ENCODE measurements at places on chromosomes 2 and 18.
A peak's percentile ranks its signal among the peaks of the same experiment; 100 is the strongest.

GRCh38 chr18:72848503-72849237 is 19.1 kb downstream of the NETO1 start:
- DNase-seq = no peak

DNA sequence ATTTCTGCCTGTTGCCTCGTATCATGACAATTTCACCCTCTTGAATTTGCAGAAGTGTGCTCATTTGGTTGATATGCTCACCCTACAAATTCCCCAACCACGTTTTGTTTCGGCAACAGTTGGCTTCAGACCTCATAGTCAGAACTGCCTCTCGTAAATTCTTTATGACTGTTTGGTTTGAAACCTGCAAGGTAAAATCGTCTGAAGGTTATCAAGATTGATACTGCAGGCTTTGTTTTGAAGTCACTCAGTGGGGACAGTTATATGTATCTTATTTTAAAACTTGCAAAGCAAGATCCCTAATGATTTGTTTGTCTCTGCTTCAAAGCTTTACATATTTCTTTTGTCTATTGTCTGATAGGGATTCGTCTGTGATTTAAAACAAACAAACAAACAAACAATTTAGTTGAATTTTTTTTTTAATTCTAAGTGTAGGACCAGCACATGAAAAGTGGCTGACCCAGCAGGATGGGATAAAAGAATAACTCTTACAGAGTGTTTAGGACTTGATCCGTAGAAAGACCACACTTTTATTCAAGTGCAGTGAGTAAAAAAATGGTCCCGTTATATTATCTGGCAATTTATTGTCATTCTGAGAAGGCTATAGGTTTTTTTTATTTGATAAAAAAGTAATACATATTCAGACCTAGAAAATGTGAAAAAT is 45.7 kb upstream of the MYCN start:
- DNase-seq = no peak

DNA sequence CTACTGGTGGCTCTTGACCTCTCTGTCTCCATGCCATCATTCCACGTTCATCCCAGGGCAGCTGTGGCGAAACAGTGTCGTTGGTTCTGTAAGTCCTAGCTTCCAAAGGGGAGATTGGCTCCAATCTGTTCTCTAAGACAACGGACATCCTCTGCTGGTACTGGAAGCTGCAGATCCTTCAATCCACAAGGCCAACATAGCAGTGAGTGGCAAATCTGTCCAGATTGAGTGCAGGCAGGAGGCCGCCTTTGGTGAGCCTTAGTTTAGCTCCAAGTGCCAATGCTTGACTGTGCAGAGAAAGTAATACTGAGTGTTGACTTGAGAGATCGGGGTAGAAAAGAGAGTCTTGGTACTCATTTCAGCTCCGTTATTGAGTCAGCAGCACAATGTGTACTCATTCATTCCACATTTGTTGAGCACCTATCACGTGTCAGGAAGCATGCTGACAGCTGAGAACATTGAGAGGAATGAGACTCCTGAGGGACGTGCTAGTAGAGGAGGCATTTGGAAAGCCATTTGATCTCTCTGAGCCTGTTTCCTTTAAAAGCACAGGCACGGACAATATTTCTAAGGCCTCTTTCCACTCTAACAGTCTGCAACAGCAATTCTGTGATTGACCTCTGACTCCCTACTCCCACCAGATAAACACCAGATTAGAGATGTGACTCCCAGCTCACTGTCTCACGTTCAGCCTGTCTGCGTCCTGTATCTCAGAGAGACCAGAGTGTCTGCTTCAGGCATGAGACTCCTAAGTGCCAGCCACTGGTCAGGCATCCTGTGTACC is 306.0 kb downstream of the CLIP4 start:
- DNase-seq = no peak

DNA sequence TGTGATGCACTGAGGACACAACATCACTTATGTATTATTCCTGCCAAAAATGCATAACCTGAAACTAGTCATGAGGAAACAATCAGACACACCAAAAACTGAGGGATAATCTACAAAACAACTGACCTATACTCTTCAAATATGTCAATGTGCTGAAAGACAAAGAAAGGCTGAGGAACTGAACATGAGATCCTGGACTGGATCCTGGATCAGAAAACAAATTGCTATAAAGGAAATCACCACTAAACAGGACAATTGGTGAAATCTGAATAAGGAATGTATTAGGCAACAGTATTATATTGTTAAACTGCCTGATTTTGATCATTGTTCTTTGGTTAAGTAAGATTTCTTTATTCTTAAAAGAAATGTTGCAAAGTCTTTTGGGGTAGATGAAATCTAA is 28.8 kb downstream of the CUL3 start:
- DNase-seq = no peak

GRCh38 chr2:168369031-168369430 is 87.0 kb upstream of the CERS6 start:
- no peak for DNase-seq

DNA sequence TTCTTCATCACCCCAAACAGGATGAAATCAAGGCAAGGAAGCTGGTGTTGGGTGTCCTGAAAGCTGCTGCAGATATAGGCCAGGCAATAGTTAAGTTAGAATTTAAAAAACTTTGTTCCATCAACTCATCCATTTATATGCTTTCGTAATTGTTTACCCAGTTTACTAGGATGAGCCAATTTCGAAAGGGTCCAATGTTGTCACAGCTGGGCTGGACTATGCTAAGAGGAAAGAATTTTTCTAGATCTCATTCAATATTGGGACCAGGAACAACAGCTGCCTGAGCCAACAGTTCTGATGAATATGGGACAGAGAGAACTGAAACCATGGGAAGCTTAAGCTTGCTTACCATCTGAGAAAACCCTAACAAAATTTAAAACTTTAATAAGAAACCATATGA is 21.6 kb upstream of the SP3 start:
- DNase-seq = no peak

- DNase-seq = no peak
Measured at GRCh38 chr2:13137679-13138078, 420.9 kb downstream of the TRIB2 start.

DNA sequence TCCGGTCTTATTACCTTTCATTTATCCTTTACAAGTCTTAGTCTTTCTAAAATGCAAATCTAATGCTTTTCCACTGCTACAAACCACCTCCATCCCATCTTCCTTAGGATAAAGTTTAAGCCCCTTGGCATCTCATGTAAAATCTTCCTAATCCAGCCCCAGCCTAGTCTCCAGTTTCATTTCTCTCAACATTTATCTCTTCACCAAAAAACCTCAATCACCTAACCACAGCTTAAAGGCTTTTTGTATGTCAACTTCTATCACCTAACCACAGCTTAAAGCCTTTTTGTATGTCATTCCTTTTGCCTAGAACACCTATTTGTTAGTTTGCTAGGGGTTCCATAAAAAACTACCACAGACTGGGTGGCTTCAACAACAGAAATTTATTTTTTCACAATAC is 4.2 kb downstream of the TRAK2 start:
- DNase-seq = peak; percentile 41

GRCh38 chr2:101467306-101467705 is 7.6 kb downstream of the RFX8 start:
- DNase-seq = no peak

DNA sequence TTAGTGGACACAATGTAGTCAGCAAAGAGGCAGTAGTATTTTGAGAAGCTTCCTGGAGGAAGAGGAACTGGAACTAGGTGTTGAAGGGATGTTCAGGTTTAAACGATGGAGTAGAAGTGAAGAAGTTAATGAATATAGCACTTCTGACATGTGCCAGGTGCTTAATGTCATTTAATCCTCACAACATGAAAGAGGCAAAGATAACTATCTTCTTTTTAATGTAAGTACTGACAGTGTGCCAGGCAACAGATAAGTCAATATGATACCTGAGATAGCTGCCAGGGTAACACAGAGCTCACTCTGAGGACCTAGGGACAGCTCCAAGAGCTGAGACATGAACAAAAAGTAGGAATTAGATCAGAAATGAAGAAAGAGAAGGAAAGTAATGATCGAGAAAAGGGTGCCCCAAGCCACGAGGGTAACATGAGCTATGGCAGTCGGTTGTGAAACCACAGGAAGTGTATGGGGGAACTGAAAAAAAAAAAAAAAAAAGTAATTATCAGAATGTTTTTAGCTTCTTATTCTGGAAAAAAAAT is 140.7 kb downstream of the RNF144A start:
- no peak for DNase-seq

- DNase-seq = no peak
Measured at GRCh38 chr2:106306387-106306786, 112.3 kb upstream of the UXS1 start.

GRCh38 chr2:100036026-100036425 is 106.4 kb downstream of the AFF3 start:
- DNase-seq = no peak

DNA sequence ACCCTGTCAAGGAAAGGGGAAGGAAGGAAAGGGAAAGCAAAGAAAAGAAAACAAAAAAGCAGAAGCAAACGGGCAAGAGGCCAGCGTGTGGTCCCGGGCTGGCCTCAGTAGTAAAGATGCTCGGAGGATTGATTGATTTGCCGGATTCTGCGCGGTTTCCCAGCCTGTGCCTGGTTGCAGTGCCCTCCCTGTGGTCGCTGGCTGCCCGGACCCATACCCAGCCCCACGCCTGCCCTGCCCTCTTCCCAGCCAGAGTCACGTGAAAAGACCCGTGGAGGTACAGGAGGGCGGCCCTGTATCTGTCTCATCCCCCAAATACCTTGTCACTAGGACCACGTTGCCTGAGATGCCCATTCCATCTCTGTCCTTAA is 55.1 kb upstream of the IMP4 start:
- DNase-seq = no peak

GRCh38 chr18:74388227-74388626 is 68.9 kb downstream of the DIPK1C start:
- DNase-seq = no peak

DNA sequence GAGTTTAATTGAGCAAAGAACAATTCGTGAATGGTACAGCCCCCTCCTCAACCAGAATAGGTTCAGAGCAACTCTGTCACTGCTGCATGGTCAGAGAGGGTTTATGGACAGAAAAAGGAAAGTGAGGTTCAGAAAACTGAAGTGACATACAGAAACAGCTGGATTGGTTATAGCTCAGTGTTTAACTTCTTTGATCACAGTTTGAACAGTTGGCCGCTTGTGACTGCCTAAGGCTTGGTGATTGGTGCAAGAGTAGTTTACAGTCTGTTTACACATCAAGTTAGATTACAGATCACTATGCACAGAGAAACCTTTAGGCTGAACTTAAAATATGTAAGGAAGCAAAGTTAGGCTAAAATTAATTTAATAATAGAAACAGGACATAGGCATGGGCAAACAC is 459.2 kb downstream of the KCNJ3 start:
- no peak for DNase-seq

GRCh38 chr2:46256563-46257142 is 40.6 kb upstream of the EPAS1 start:
- DNase-seq = no peak

DNA sequence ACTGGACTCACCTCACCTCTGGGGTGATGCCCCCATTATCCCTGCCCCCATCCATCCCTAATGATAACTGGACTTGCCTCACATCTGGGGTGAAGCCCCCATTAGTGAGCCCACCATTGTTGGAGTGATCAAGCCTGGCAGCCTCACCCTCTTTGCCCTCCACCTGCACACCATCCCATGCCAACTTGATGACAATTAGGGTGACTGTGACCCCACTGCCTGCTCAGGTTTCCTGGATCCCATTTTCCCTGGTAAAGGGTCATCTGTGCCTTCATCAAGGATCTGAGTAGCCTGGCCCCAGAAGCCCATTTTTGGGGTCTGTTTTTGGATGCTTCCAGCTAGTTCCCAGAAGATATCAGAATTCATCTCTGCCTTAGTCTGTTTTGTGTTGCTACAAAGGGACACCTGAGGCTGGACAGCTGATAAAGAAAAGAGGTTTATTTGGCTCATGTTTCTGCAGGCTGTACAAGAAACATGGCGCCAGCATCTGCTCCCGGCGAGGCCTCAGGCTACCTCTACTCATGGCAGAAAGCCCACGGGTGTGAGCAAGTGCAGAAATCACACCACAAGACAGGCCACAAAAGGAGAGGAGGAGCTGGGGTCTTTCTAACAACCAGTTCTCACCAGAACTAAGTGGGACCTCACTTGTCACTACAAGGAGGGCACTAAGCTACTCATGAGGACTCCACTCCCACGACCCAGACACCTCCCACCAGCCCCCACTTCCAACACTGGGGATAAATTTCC is 196.4 kb upstream of the TWIST2 start:
- no peak for DNase-seq

- peak; percentile 71 for DNase-seq
Measured at GRCh38 chr2:203802342-203803052, 65.1 kb upstream of the CTLA4 start.

DNA sequence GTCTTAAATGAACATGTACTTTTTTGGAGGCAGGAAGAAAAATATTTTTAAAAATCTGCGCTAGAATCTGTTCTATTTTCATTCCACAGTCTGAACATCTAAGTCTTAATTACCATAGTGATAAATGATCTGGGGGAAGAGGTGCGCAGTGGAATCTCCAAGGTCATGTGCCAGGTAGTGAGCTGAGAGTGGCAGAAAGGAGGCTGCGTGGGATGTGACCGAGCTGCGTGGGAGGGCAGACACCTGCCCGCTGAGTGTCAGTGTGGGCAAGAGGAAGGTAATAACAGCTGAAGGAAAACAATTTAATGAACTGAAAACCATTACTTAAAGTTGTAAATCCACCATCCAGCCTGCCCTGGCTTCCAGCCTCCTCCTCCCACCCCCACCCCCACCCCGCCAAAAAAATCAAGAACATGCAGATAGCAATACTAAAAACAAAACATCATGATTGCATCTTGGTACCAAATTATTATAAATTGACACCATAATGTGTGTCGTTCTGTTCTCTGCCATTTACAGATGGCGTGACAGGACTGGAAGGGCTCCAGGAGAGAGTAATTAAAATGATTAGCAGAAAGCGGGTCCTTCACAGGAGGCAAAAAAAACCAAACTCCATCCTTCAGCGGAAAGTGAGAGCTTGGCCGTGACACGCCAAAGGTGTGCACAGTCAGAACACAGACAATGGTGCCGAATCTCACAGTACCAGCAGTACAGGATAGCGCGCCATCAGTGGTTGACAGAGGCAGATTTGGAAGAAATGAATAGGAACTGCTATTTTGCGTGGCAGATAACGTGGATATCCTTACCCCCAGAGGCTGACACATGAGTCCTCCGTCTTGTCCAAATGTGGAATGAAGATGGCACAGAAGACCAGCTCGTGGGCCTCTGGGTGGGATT is 11.4 kb upstream of the DTNB start:
- no peak for DNase-seq

DNA sequence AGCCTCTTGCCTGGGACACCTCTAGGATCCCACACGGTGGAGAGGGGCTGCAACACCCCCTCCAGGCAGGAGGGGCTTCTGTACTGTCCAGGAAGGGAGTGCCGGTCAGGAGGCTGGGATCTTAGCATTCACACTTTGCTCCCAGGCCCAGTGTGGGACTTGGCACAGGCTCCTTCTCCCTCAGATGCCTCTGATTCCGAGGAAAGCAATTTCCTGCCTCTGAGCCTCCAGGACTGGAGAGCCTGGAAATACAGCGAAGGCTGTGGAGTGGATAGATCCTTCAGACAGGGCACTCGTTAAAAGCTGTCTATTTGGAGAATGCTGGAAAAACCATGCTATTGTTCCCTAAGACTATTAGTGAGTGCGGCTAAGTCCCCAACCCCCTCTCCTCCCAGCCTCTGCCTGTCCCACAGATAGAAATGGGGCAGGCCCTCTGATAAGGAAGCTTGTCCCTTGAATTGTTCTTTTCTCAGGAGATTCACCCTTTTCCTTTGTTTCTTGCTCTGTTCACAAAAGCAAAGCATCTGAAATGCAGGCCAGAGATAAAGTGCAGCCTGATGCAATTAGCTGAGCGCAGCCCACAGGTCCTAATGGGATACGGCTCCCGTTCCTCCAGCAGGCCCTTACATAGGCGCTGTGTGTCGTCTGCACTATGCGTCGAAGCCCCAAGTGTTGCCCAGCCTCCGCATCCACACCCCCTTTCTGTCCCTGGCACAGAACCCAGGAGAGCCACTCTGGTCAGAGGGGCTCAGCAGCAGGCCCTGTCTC is 252.2 kb downstream of the KLHL29 start:
- no peak for DNase-seq
